Ascending aorta (tissue), 2 donors: ENCODE measurements at places on chromosomes 4 and X.

DNA sequence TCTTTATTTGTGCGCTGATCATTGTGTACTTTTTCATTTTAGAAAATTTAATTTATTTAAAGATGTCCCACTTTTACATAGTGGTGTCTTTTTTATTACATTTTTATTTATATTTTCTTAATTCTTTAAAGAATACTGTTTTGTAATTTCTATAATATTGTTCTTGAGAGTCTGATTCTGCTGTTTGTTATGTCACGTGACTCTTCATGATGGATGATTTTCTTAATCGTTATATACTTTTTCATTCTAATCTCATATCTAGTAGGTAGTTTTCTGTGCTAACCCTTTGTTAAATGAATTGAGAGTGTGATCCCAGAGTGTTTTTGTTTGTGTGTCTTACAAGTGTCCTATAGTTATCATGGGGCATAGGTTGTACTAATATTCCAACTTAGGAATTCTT lies 568.2 kb upstream of the AMOT start:
- H3K27ac ChIP-seq: no peak overlapping the region
- H3K4me1 ChIP-seq: no peaks in the 10 kb centered on the region
- no peaks in the 10 kb centered on the region for H3K27me3 ChIP-seq
- H3K36me3 ChIP-seq: no peaks in the 10 kb centered on the region
- DNase-seq: no peak

GRCh38 chr4:187770345-187770744 lies 225.2 kb upstream of the ZFP42 start:
- no peak for DNase-seq
- H3K4me3 ChIP-seq: no peak overlapping the region
- H3K27ac ChIP-seq: no peak overlapping the region
- no peaks in the 10 kb centered on the region for H3K27me3 ChIP-seq

GRCh38 chr4:55183926-55184599 lies 58.7 kb upstream of the KDR start:
- no peak for DNase-seq
- no peaks in the 10 kb centered on the region for H3K36me3 ChIP-seq
- no peak overlapping the region for H3K27ac ChIP-seq
- H3K4me3 ChIP-seq: no peak overlapping the region
- no peaks in the 10 kb centered on the region for H3K27me3 ChIP-seq

- no peaks in the 10 kb centered on the region for H3K27me3 ChIP-seq
- H3K4me1 ChIP-seq: no peaks in the 10 kb centered on the region
- no peak for DNase-seq
- no peaks in the 10 kb centered on the region for H3K36me3 ChIP-seq
- H3K4me3 ChIP-seq: no peak overlapping the region
Observed at GRCh38 chrX:145848448-145848847, 30.8 kb downstream of the SLITRK2 start.

GRCh38 chr4:36209941-36210649 lies 34.2 kb downstream of the ARAP2 start:
- H3K36me3 ChIP-seq: no peaks in the 10 kb centered on the region
- H3K27ac ChIP-seq: no peak overlapping the region
- no peaks in the 10 kb centered on the region for H3K27me3 ChIP-seq
- no peak overlapping the region for H3K4me3 ChIP-seq
- no peak for DNase-seq

DNA sequence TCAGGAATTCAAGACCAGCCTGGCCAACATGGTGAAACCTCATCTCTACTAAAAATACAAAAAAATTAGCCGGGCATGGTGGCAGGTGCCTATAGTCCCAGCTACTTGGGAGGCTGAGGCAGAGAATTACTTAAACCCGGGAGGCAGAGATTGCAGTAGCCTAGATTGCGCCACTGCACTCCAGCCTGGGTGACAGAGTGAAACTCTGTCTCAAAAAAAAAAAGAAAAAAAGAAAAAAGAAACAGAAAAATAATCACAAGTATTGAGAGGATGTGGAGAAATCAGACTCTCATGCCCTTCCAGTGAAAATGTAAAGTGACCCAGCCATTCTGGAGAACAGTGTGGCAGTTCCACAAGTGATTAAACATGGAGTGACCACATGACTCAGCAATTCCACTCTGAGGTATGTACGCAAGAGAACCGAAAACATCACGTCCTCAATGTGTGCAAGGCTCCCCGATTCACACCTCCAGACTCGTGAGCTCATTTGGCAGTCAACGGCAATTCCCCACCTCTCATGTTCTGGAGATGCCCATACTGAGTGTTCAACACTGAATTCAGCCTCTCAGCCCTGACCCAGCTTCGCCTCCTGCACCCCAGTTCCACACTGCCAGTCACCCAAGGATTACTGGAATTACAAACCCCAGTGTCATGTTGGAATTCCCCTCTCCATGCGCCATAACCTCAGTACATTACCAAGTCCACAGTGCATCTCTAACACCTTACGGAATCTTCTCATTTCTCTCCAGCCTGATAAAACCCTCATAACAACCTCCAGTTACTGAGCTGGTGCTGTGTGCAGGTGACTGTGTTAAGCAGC lies 21.1 kb downstream of the ACOX3 start:
- DNase-seq: no peak
- H3K4me1 ChIP-seq: no peaks in the 10 kb centered on the region
- H3K27me3 ChIP-seq: no peaks in the 10 kb centered on the region
- H3K36me3 ChIP-seq: peaks cover 30% of the 10 kb centered on the region
- H3K27ac ChIP-seq: no peak overlapping the region
- no peak overlapping the region for H3K4me3 ChIP-seq

- no peak overlapping the region for H3K4me3 ChIP-seq
- no peaks in the 10 kb centered on the region for H3K4me1 ChIP-seq
- no peaks in the 10 kb centered on the region for H3K27me3 ChIP-seq
- DNase-seq: no peak
- H3K27ac ChIP-seq: no peak overlapping the region
- no peaks in the 10 kb centered on the region for H3K36me3 ChIP-seq
Observed at GRCh38 chr4:96248225-96248624, 408.3 kb downstream of the PDHA2 start.

- no peaks in the 10 kb centered on the region for H3K4me1 ChIP-seq
- H3K27ac ChIP-seq: peak overlapping the region; percentile 97
- peak overlapping the region; percentile 84 for H3K4me3 ChIP-seq
Observed at GRCh38 chr4:98929341-98930267, 671 bp upstream of the EIF4E start.

GRCh38 chr4:109873791-109874514 lies 26.0 kb downstream of the LRIT3 start:
- H3K27ac ChIP-seq: no peak overlapping the region
- H3K4me1 ChIP-seq: no peaks in the 10 kb centered on the region
- DNase-seq: no peak
- no peak overlapping the region for H3K4me3 ChIP-seq
- no peaks in the 10 kb centered on the region for H3K36me3 ChIP-seq

DNA sequence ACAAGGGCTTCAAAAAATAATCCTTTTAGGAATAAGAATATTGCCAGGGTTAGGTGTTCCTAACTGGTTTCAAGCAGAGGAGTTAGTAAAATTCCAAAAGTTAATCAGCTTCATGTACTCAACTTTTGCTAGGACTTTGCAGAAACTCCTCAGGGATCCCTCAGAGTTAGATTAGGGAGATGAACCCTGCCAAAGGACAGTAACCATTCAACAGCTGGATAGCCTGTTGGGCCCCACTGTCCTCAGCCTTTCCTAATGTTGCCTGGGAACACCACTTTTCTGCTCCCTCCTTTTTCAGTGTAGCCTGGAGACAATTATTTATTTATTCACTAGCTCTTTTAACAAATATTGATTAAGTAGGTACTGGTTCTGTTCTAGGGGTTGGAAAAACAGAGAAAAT lies 53.8 kb downstream of the NFKB1 start:
- no peaks in the 10 kb centered on the region for H3K27me3 ChIP-seq
- no peak overlapping the region for H3K27ac ChIP-seq
- H3K4me1 ChIP-seq: no peaks in the 10 kb centered on the region
- no peak for DNase-seq

- H3K36me3 ChIP-seq: no peaks in the 10 kb centered on the region
- no peak overlapping the region for H3K27ac ChIP-seq
- no peak for DNase-seq
- H3K4me3 ChIP-seq: no peak overlapping the region
- H3K27me3 ChIP-seq: no peaks in the 10 kb centered on the region
- no peaks in the 10 kb centered on the region for H3K4me1 ChIP-seq
Observed at GRCh38 chr4:174358410-174358809, 74.7 kb downstream of the CEP44 start.

DNA sequence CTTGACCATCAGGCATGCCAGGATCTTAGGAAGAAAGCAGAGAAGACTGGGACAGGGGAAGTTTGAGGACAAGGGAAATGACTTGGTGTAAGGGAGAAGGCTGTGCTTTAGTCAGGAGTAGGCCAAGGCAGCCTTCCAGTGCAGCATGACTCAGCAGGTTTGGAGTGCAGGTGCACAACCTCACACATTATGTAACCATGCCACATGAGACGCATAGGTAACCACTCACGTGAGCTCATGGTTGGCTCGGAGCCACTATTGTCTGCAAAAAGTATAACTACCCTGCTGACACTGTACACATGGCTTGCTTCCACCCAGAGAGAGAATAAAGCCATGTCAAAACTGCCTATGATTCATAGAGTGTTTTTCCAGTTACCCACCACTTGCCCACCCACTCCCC lies 715.9 kb downstream of the SMARCA1 start:
- no peaks in the 10 kb centered on the region for H3K4me1 ChIP-seq
- no peaks in the 10 kb centered on the region for H3K36me3 ChIP-seq
- no peak overlapping the region for H3K27ac ChIP-seq
- no peaks in the 10 kb centered on the region for H3K27me3 ChIP-seq
- no peak for DNase-seq

DNA sequence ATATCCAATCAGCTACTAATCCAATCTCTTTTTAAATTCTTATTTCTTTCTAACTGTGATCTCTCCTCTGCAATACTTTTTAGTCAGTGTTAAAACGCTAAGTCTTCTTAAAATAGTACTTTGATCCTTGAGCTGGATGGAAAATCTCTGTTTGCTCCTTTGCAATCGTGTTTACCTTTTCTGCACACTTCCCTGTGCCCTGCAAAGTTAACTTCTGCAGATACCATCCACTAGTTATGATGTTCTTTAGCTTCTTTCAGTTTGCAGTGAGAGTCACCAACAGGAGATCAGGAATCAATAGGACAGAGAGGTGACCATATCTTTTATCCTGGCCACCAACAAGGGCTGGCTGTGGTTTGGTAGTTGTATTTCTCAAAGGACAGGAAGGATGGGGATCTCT lies 391.5 kb downstream of the GASK1B start:
- no peak overlapping the region for H3K27ac ChIP-seq
- no peaks in the 10 kb centered on the region for H3K4me1 ChIP-seq
- H3K27me3 ChIP-seq: no peaks in the 10 kb centered on the region
- no peak for DNase-seq
